ENCODE measurements at places on chromosomes 16 and 17.
A peak's percentile ranks its signal among the peaks of the same experiment; 100 is the strongest.

DNA sequence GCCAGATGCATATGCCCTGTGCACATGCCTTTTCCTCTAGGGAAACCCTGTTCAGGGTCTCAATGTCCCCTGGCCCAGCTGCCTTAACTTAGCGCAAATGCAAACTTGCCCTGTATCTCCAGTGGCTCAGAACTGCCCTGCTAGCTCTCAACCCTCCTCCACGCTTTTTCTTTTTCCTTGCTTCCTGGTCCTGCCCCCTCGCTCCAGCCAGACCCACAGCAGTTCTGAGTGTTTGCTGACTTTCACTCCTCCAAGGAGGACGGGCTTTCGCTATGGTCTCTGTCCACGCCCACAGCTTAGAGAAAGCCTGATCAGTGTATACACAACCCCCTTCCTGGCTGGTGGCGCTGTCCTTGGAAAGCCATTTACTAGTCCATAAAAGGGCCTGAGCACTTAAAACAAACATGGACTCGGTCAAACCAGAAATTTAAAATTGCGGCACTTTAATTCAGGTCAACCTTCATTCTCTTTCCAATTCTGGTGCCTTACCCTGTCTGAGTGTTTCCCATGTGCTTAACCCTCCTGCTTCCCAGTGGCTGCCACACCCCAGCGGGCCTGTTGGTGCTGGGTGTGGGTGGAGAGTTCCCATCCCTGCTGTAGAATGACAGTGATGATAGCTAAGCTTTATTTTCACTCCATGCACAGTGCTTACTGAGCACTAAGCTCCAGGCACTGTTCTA is 15.6 kb upstream of the TMEM98 start:
- DNase-seq = no peak
- H3K4me1 ChIP-seq = peaks cover 3% of the 10 kb centered on the region
- H3K27ac ChIP-seq = no peak overlapping the region
- peak overlapping the region; percentile 9 for H3K4me3 ChIP-seq
- H3K36me3 ChIP-seq = no peaks in the 10 kb centered on the region

GRCh38 chr16:3745751-3746355 is 28.5 kb upstream of the TRAP1 start:
- H3K27me3 ChIP-seq = no peaks in the 10 kb centered on the region
- H3K4me3 ChIP-seq = no peak overlapping the region
- no peaks in the 10 kb centered on the region for H3K4me1 ChIP-seq

DNA sequence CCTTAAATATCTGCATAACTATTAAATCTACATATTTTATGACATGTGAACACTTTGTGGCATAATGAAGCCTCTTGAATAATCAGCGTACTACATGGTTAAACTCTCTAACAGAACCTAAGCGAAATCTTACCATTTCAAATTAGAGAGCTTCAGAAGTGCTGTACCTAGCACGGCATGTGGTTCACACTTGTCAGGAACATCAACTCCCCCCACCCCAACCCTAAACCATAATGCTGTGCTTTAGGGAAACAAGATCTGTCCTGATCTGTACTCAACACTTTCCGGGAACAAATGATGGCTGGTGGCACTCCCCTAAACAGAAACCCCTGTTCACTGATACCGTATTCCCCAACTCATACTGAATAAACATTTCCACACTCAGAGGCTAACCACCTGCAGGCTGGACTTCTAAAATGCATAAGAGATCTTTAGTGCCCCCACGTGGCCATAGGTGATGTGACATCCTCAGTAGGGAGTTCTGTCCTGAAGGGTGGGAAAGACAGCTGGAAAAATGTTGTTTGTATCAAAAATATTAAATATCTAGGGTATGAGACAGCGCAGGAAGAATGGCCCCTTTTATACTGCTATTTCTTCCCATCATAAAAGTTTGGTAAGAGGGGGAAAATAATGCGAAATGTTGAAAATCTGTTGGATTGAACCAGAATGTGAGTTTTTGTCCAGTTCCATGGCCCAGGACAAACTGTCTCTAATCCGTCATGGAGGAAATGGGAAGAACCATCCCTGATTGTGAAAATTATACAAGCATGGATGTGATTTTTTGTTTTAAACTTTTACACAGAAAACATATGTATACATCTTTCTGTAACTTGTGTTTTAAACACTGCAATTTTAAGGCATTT is 88.6 kb downstream of the USP31 start:
- no peaks in the 10 kb centered on the region for H3K36me3 ChIP-seq
- H3K27me3 ChIP-seq = no peaks in the 10 kb centered on the region
- no peak overlapping the region for H3K27ac ChIP-seq

DNA sequence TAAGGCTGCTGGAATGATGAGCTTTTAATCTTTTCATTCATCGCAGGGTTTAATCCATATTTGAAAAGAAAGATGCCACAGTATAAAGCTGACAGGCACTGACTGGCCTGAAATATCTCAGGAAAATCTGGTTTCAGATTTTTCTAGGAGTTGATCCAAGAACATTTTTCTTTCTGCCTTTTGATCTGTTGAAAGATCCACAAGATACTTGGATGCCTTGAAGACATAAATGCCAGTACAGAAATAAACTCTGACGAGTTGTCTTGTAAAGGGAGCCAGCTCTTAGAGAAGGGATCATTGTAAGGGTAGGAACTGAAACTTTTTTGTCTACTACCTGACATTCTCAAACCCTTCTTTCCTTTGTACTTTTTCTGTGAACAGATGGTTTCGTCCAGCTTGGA is 25.4 kb upstream of the KRT20 start:
- H3K27ac ChIP-seq = peak overlapping the region; percentile 71
- peak overlapping the region; percentile 6 for H3K4me3 ChIP-seq
- H3K27me3 ChIP-seq = no peaks in the 10 kb centered on the region
- H3K36me3 ChIP-seq = no peaks in the 10 kb centered on the region
- H3K4me1 ChIP-seq = peaks cover 45% of the 10 kb centered on the region
- no peak for DNase-seq
